ENCODE measurements at places on chromosomes 6 and 20.

DNA sequence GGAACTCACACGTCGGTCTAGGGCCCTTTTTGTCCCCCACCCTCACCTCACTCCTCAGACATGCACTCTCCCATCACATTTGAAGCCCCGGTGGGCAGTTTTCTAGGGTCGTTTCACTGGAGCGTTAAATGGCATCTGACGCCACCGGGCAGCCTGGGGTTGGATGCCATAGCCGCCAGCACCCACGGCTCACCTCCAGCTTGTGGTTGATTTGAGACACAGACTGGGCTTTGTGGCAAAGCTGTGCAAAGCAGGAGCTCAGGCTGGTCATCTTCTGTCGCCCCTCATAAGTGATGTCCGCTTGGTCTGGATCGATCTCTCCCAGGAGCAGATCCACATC, 530 bp downstream of the GOPC start:
- DNase-seq: no peak

DNA sequence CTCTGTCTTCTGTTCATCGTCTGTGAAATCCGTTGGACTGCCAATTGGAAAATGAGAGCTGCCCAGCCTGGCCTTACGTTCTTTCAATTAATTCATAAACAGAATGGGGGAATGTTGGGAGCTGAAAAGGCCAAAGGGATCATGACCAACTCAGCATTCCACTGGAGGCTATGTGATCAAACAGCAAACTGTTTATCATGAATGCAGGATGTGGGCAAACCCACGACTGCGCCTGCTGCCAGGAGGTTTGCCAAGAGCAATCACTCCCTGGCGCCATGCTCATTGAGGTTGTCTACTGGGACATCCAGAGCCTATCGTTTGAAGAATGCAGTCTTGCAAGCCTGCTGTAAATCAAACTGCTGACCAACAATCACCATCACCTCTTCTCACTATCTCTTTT, 9.3 kb upstream of the FKBP1A start:
- DNase-seq: no peak

DNA sequence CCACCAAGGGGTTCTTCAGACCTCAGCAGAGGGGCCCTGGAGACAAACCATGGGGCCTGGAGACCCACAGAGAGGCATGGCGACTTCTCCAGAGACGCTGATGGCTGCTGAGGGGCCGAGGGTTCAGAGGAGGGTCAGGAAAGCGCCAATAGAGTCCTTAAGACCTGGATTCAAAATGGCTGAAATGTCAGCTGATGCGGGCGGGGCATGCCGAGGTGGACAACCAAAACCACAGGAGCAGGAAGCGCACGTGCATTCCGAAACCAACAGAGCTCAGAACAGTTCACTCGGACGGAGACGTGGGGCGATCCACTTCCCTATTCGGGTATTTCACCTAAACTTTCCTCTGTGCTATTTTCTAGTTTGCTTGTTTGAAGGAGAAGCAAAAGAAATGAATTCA, 99.9 kb upstream of the RIN2 start:
- no peak for DNase-seq

GRCh38 chr6:33602180-33602579, 18.9 kb upstream of the ITPR3 start:
- no peak for DNase-seq

GRCh38 chr6:17204533-17204932, 76.6 kb upstream of the RBM24 start:
- DNase-seq: no peak
